H7 (cell line): ENCODE measurements at places on chromosomes 6 and 20.

- DNase-seq = no peak
Observed at GRCh38 chr20:58555078-58555765, 40.0 kb upstream of the APCDD1L start.

GRCh38 chr6:75109765-75110164 lies 96.1 kb downstream of the COL12A1 start:
- no peak for DNase-seq

DNA sequence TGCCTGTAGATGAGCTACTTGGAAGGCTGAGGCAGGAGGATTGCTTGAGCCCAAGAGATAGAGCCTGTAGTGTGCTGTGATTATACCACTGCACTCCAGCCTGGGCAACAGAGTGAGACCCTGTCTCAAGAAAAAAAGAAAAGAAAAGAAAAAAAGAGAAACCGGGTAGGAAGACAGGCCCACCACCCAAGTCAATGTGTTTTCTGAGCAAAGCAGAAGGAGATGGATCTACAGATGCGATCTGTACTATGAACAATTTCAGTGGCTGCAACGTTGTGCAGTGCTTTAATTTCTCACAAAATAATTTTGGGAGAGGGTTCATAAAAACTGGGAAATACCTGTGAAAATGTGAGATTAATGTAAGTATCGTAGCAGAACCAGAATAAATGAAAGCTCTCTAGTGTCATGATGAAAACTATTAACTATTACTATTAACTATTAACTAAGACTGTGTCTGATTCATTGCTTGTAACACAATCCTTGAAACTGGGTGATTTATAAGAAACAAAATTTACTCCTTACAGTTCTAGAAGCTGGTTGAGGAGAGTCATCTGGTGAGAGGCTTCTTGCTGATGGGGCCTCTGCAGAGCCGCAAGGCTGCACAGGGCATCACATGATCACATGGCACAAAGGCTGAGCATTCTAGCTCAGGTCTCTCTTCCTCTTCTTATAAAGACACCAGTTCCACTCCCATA lies 233.1 kb upstream of the ZNF217 start:
- DNase-seq = no peak

- no peak for DNase-seq
Observed at GRCh38 chr6:88982720-88983119, 19.3 kb upstream of the RNGTT start.

- DNase-seq = peak; percentile 96
Observed at GRCh38 chr20:3239026-3239866, at the start of gene SLC4A11. SLC4A11 (minus strand) TSS chr20:3239190; CDS start chr20:3239137, 53 bp downstream.

- no peak for DNase-seq
Observed at GRCh38 chr20:46853926-46854325, 40.7 kb upstream of the EYA2 start.

DNA sequence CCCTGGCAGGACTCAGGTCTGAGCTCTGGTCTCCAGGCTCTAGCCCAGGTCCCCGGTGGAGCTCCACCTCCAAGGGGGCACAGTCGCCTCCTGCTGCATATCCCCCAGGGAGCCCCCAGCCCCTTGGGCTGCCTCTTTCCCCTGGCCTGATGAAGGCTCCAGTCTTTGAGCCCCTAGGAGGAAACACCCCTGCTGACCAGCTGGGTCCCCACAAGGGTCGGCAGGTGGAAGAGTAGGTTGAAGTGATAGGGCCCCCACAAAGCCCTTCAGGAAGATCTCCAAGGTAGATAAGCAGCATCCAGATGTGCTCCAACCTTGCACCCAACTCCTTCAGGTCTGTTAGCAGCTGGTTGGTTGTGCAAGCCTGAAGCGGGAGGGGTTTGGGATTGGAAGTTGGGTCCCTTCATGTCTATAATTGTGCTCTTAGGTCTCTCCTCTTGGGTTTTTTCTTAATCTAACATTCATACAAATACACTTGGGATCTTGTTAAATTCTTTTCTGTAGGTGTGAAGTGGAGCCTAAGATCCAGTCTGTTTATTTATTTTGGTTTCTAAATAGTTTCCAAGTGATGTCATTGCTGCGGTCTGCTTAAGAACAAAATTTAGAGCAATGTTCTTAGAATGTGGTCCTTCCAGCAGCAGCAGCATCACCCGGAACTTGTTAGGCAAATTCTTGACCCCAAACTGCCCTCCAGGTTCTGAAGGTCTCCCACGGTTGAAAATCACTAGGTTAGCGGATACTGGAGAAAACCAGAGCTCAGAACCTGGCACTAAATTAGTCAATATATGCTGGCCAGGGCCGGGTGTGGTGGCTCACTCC lies 5.1 kb downstream of the UBE2C start:
- DNase-seq = peak; percentile 40

- no peak for DNase-seq
Observed at GRCh38 chr6:27547157-27548075, 74.5 kb upstream of the ZNF184 start.

DNA sequence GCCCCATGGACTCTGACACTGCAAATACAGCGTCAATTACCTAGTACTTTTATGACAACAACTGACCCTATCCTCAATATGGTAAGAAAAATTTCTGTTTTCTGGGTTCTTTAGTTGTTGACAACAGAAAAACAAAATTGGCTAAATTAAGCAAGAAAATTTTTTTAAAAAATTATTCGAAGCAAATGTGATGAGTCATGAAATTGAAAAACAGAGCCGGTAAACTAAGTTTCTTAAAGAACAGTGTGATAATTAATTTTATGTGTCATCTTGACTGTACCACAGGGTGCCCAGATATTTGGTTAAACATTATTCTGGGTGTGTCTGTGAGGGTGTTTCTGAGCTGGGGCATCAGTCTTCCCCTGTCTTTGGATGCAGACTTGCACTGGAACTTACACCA lies 107.6 kb upstream of the OPRM1 start:
- DNase-seq = no peak

DNA sequence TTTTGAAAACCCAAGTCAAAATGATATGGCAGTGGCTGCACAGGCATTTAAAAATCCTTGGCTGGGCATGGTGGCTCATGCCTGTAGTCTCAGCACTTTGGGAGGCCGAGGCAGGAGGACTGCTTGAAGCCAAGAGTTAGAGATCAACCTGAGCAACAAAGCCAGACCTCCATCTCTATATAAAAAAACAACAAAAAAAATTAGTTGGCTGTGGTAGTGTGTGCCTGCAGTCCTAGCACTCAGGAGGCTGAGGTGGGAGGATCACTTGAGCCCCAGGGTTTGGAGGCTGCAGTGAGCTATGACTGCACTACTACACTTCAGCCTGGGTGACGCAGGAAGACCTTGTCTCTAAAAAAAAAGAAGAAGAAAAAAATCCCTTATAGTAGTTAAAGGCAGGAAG lies 142.9 kb downstream of the MYB start:
- DNase-seq = no peak

- DNase-seq = no peak
Observed at GRCh38 chr6:40247516-40248115, 313.4 kb upstream of the MOCS1 start.

DNA sequence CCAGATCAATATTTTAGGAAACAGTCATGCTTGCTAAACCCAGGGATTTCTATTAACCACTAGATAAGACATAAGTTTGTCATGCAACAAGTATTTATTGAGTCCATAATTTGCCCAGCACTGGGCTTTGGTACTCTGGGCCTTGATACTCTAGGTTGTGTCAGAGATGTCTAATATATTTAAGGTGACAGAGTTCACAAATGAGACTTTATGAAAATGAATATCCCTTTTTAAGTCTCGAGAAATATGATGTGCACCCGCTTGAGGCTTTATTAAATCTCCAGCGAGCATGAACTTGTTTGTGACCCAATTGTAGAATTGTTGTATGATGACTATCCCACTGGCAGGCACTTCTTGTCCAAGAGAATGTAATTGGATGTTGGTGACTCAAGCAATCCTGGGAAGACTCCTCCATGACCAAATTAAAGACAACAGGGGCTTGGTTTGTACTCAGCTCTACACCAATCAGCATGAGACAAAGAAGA lies 109.2 kb downstream of the ESR1 start:
- DNase-seq = no peak

DNA sequence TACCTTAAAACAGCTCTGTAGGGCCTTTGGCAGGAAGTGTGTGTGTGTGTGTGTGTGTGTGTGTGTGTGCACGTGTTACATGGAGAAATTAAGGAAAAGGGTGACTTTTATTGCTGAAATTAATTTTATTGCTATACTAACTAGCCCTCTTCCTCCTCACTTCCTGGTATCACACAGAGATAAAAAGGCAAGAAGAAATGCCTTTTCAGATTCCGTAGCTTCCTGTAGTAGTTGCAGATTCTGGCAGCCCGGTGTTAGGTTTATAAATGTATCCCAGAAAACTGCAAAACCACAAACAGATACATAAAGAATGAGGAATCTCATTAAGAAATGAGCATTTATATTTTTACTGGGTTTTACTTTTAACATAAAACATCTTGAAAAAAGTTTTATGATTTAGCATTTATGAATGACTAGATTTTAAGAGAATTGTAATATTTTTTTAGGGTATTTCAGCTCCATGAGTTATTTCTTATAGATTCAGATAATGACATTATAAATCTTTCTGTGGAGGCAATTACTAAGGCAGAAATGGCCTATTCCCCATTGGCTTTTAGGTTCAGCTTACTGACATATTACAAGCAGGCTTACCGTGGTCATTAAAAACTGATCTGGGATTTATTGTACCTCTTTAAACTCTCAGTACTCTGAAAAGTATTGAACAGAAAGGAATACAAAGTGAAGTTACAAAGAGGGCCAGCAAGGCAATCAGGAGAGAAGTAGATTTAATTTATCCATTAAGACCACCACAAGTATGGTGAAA lies 249.1 kb upstream of the TSHZ2 start:
- DNase-seq = no peak

DNA sequence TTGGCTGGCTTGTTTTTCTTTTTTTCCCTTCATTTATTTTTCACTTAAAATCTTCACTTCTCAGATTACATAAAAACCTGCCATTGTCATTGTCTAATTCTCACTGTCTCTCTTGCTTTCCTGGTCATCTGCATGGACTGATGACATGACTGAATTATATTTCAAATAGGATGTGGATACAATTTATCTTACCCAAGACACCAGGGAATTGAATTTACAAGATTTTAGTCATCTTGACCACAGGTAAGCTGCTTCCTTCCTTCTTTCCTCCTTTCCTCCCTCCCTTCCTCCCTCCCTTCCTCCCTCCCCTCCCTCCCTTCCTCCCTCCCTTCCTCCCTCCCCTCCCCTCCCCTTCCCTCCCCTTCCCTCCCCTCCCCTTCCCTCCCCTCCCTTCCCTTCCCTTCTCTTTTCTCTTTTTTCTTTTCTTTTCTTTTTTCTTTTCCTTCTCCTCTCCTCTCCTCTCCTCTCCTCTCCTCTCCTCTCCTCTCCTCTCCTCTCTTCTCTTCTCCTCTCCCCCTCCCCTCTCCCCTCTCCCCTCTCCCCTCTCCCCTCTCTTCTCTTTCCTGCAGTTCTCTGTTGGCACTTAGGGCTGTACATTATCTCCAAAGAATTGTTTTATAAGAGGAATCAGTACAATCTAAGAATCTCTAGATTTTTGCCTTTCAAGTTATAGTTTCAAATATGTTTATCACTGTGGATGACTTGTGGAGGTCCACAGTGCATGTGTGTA lies 171.5 kb downstream of the CARMIL1 start:
- DNase-seq = no peak

DNA sequence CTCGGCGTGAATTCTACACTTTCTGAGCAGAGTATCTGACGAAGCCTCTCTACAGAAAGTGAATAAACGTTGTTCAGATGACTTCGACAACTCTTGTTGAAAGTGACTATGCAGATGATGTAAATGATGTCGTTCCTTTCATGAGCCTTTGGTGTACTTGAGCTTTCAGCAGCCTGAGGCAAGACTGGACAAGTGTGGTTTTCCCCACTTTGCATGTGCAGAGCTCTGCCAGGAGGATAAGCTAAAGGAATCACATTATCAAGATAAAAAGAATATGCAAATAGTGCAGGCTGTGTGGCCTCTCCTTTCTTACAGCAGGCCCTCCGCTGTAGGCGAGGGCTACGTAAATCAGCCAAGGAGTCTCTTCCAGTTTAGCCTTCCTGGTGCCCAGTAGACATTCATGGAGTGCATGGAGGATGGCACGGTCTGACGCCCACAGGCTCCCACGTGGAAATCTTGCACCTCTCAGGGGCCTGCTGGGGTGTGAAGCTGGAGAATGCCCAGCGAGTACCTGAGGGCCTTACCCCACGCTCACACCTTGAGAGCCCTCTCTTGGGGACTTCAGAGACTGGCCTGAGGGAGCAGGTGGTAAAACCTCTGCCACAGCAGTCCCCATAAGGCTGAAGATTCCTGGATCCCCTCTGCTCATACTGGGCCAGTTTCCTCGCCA lies 54.9 kb downstream of the RPP40 start:
- no peak for DNase-seq

- no peak for DNase-seq
Observed at GRCh38 chr6:108568551-108569305, 8.0 kb downstream of the FOXO3 start.

DNA sequence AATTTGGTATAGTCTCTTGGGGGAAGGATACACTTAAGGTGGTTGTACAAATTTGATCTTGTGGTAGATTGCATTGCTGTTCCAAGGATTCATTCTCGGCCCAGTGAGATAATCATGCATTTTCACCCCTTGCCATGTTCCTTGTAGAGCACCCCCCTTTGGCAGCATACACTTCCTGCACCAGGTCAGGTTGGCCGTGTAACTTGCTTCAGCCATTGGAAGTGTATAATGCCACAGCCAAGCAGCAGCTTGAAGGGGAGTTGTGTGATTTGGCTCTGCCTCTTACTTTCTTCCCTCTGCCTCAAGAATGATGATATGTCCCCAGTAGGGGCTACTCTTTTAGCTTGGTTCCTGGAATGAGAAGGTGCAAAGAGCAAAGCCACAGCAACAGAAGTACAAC lies 21.9 kb downstream of the CCN2 start:
- peak; percentile 33 for DNase-seq

- peak; percentile 80 for DNase-seq
Observed at GRCh38 chr20:11891776-11892545, 25.7 kb upstream of the BTBD3 start.

DNA sequence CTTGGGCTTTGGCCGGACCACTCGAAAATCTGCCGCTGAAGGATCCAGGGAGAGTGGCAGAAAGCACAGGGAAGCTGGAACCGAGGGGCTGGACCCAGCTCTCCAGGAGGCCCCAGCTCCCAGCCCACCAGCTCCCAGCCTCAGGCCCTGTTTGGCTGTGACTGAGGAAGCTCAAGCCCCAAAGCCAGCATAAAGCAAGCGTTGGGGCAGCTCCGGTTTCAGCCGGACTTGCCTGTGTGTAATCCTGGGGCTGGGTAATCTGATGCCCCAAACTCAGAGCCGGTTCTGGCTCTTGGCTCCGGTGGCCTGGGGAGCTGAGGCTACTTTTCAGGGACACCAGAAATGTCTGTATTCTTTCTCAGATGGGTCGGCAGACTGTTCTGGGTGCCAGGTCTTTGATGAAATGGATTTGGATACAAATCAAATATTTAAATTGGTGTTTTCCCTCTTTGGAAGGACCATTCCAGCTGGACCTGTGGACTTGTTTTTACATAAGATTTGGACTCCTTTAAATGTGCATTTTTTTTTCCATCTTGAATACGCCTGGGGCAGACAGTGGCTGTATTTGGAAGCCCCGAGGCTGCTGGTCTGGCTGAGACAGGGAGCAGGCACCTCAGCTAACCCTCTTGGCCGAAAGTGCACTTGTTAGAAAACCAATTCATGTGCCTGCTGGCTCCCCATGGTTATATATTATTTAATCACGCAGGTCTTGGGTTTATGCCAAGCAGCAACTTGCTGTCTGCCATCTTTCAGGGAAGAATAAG lies 29.7 kb downstream of the RPP40 start:
- DNase-seq = peak; percentile 85
